Amniotic stem cell (primary cell): ENCODE measurements at places on chromosomes 4 and X.
A peak's percentile ranks its signal among the peaks of the same experiment; 100 is the strongest.

- no peak for DNase-seq
Observed at GRCh38 chr4:38987491-38987890, 44.7 kb downstream of the TMEM156 start.

DNA sequence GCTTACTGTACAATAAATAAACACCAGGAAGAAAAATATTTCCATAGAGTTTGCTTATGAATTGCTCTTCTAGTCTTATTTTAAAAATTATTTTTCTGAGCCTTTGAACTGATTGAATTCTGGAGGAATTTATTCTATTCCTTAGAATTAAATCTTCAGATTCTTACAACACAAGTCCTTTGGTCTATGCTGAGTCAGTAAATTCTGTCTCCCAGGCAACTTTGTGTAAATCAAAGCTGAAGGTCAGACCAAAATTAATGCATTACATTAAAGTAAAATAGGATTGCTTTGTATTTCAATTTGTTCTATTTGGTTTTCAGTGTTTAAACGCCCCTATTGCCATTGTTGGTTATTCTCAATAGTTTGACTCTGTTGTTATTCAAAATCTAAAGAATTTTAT, 26.8 kb upstream of the STPG2 start:
- DNase-seq, result no peak

GRCh38 chr4:147336252-147336651, 144.6 kb upstream of the EDNRA start:
- no peak for DNase-seq

GRCh38 chrX:80512924-80513323, 92.7 kb downstream of the TENT5D start:
- DNase-seq, result no peak

GRCh38 chrX:112645774-112646173, 34.0 kb downstream of the LHFPL1 start:
- DNase-seq, result no peak

DNA sequence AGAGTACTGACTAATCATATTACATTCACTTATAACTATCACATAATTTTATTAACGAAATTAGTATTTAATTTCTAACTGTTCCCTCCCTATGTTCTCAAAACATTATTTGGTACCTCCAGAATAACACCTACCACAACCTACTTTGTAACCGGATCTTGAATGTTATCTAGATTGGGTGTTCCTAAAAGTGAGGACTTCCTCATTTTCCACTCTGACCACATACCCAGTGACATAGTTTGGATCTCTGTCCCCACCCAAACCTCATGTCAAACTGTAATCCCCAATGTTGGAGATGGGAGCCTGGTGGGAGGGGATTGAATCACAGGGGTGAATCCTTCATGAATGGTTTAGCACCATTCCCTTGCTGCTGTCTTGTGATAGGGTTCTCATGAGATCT, 21.8 kb downstream of the NR3C2 start:
- no peak for DNase-seq

DNA sequence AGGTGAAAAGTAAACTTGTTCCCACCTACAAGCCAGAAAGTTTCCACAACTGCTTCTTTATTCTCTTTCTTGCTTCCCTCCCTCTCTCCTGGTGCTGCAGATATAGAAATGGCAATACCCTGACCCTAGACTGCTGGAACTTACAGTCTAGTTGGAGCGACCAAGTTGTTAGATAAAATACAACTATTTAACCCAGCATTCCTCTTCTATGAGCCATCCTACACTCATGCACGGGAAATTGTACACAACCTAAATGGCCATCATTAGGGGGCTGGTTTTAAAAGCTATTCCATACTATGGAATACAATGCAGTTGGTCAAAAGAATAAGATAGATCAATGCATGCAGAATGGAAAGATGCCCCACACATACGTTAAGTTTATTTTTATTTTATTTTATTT, 41.1 kb downstream of the PJA1 start:
- no peak for DNase-seq

DNA sequence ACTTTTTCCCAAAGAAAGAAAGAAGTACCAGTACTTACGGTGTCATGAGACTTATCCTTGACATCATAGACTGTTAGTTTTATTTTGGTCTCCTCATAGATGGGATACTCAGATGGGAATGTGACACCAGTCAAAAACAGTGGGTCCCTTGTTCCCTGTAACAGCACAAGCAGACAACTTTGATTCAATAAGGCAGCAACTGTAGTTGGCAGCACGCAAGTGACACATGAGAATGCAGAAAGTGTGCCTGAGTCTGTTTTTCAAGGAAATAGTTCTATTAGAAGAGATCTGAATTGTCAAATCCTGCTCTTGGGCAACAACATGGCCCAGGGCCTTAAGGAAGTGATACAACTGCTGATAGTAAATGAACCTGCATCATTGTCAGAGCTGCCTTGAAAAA, 443.2 kb downstream of the INPP4B start:
- no peak for DNase-seq

GRCh38 chrX:150546711-150547153, 21.7 kb upstream of the MTM1 start:
- DNase-seq, result no peak

GRCh38 chr4:99749445-99750391, 66.9 kb upstream of the DAPP1 start:
- DNase-seq, result no peak

- no peak for DNase-seq
Observed at GRCh38 chrX:41933546-41933945, 10.2 kb upstream of the CASK start.

GRCh38 chr4:82123934-82124333, 249.9 kb downstream of the HNRNPD start:
- DNase-seq, result no peak

DNA sequence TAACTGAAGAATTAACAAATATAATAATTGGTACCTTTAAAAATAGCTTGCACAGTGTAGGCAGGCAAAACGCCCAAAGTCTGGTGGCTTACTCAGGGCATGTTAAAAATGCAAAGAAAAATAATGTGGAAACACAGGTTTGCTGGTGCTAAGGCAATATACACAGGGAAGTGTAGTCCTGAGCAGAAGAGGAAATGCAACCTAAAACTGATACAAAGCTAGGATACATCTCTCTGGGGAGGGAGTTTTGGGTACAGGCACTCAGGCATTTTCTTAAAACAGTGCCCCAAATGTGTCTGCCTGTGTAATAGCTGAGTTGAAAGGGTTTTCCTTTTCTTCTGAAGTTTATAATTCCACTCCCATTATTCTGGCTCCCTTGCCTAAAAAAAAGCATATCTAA, 47.4 kb downstream of the TMPRSS11E start:
- DNase-seq, result no peak

DNA sequence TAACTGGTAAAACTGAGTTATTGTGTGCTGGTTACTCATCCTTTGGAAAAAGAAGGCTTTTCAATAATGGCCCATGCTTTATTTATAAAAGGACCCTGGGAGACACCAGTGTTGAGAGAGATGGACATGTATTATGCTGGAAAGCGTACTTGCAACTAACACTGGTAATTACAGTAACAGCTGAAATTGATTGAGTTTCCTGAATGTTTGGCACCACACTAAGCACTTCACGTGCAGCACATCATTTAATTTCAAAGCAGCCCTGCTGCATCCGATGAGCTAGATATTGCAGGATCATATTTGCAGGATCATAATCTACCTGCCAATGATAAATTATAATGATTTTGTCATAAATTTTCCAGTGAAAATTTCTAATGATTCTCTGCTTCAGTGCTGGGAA, 81.5 kb downstream of the QRFPR start:
- no peak for DNase-seq

- DNase-seq, result no peak
Observed at GRCh38 chr4:148653681-148654080, 211.5 kb upstream of the NR3C2 start.

- DNase-seq, result peak; percentile 46
Observed at GRCh38 chr4:1870328-1870577, 940 bp upstream of the NSD2 start.

DNA sequence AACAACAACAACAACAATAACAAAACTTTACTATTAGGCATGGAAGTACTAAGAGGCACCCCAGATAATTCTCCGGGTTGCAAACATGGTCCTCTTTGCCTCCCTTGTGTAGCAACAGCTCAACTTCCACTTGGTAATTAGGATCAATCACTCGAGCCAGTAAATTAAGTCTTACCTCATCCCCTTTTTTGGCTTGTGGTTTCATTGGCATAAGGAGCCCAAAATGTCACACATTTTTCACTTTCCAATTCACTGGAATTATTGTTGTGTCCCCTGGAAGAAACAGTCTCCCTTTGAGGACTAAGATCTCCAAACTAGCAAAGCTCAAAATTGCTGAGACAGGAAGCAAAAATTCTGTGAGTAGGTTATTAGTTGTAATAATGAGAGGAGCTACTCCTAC, 49.2 kb upstream of the HSD17B10 start:
- no peak for DNase-seq

DNA sequence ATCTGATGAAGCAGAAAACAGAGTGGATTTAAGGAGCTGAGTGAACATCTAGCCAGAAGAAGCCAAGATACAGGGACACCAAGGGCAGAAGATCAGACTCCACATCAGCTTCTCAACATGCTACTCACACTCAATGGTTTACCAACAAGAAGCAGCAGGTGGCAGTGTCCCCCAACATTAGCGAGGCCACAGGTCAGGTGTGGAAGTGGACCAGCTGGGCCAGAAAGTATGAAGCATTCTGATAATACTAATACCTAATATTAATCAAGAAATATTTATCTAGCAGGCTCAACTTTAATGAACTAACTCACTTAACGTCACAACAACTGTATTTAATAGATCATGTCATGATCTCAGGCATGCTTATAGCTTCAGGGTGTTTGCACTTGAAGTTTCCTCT, 73.4 kb upstream of the TTC29 start:
- peak; percentile 51 for DNase-seq

GRCh38 chr4:55249476-55249875, 96.6 kb upstream of the SRD5A3 start:
- DNase-seq, result no peak

DNA sequence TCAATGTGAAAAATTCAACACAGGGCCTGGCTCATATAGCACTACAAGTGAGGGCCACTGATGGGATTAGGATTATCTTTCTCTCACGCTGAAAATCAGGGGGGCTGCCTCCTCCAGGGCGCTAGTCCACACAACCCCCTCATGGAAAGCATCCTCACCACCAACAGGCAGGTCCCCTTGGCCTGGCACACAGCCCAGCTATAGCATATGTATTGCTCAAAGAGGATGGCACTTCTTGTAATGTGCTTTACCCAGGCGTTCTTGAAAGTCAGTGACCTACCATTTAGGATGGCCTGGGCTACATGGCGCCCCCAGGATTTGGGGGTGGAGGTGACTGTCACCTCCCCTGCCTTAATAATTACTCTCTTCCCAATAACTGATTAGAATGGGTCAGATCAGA, 71.0 kb upstream of the LSM6 start:
- DNase-seq, result no peak

DNA sequence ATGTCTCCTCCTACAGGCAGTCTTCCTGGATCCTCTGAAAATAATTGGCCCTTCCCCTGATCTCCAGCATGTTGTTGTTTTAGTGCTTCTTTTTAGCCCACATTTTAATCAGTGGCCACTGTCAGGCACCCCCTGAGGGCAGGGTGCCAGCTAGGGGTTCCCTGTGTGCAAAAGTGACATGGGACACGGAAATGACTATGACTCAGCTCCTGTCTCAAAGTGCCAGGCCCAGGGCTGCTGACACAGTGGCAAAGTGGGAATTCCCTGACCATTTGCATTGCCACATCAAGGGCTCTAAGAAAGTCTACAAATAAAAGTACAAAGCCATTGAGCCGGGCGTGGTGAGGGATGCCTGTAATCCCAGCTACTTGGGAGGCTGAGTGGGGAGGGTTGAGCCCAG, 24.8 kb downstream of the HMX1 start:
- DNase-seq, result no peak

GRCh38 chr4:13559413-13559812, 15.1 kb upstream of the NKX3-2 start:
- no peak for DNase-seq

- no peak for DNase-seq
Observed at GRCh38 chr4:64341711-64342110, 67.5 kb downstream of the TECRL start.

DNA sequence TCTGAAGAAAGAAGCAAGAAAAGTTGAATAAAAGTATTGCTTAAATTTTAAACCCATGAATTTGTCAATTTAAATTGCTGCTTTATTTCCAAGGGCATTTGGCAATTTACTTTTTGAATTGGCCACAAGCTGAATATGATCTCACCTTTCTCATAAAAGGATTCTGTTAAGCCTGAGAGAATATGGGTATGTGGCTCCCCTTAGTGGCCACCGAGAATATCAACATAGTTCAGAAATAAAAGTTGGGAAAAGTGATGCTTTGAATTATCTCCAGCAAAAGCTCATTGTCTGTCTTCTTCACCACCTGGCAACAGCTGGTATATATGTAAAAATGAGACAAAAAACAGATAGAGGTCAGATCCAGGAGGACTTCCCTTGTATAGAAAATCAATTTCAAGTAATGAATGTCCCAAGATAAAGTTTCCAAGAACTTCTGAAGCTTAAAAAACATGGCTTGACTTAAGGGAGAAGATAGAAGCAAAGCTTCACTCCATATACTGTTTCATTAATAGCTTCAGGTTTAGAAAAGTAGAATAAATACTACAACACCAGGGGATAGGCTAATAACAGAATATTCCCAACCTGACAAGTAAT, 290.7 kb upstream of the FAM241A start:
- no peak for DNase-seq

- peak; percentile 71 for DNase-seq
Observed at GRCh38 chr4:77695774-77696173, 90.2 kb downstream of the CXCL13 start.

DNA sequence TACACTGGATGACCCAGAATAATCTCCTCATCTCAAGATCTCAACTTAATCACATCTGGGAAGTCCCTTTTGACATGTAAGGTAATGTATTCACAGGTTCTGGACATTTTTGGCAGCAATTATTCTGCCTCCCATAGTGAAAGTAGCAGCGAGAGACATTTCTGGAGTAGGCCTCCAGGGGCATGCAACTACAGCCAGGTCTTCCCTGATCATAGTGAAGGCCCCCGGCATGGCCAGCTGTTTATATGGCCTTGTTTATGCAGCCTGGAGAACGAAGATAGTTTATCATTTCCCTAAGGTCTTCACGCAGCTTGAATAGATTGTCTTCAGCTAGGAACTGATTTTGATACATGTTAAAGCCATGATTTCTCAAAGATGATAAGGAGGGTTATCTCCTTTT, 139.9 kb downstream of the RNF150 start:
- DNase-seq, result no peak
